Stimulated activated CD4-positive, alpha-beta T cell treated with anti-CD3 and anti-CD28 coated beads, Interleukin-1b, Interleukin-23, amount 100 ng/mL, for 1 hour (primary cell): ENCODE measurements at places on chromosomes 1 and 21.

GRCh38 chr1:150981805-150982712 is at the start of gene ANXA9:
Gene ANXA9 (plus strand): TSS chr1:150982292. CDS start chr1:150983106, 814 bp downstream.
- DNase-seq: no peak

- DNase-seq: no peak
Measured at GRCh38 chr1:164452549-164452948, 106.4 kb upstream of the PBX1 start.

- DNase-seq: no peak
Measured at GRCh38 chr1:25246600-25247023, 642 bp downstream of the RSRP1 start.

DNA sequence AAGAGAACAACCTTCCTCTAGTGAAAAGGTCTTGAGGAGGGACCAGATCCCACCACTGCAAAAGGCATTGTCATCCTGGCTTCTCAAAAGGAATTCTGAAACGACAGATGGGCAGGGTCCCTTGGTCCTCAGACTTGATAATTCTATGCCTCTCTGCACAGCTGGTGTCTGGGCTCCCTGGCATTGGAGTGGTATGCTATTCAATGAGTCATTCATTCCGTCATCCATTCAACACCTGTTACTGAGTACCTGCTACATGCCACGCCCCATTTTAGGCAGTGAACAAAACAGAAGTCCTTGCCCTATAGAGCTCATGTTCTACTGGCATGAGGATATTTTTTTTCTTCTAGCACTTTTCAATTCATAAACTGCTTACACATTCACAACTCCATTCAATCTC is 45.8 kb upstream of the HMGB4 start:
- DNase-seq: no peak

DNA sequence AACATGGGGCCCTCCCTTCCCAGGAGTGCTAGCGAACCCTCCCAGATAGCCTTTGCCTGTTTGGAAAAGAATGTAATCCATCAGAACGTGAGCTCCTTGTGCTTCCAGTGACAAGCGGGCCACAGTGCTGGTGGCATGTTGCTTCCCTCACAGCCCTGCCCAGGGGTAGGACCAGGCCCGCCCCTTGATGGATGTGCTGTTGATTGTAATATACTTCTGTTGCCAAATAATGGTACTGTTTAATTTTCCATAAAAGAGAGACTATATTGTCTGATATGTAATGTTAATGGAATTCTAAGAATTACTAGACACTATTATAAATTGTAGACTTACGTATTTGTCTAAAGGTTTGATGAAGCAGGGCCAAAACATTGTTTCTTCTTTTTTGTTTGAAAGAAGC is 16.4 kb downstream of the ATP5PO start:
- DNase-seq: no peak

- no peak for DNase-seq
Measured at GRCh38 chr1:224182057-224182865, 779 bp upstream of the DEGS1 start.

- DNase-seq: no peak
Measured at GRCh38 chr1:174174461-174175329, 15.4 kb downstream of the RABGAP1L start.
